Activated T-helper 17 cell treated with anti-CD3 and anti-CD28 coated beads, Interleukin-2, amount 50 U/mL, for 72 hours (primary cell): ENCODE measurements at places on chromosomes 13 and 19. TPM values are rescaled to one million over a fixed set of nuclear protein-coding genes. Genes with fewer than 3 reads are reported as not detected.

DNA sequence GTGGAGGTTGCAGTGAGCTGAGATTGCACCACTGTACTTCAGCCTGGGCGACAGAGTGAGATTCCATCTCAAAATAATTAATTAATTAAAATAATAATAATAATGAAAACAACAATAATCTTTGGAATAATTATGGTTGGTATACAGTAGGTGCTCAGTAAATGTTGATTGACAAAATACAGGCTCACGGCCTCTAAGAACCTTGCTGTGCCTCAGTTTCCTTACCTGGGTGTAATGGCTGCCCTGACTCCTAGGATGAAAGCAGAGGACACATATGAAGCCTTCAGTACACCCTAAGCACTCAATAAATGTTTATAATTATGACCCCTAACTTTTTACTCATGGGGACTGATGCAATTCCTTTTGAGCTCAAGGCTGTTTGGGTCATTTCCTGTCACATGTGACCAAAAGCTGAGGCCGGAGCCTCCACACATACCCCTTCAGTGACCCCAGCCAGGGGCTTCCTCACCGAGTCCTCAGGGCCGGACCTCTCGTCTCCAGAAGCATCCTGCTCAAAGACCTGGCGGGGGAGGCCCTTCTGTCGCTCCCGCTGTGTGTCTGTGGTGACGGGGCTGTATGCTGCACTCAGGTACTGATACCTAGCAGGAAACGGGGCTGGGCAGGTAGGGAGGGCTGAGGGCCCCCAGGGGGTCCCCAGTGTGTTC lies 10.5 kb downstream of the DOCK6 start:
- no peak overlapping the region for H3K27ac ChIP-seq
- H3K4me3 ChIP-seq: no peak overlapping the region
- no peaks in the 10 kb centered on the region for H3K36me3 ChIP-seq
- H3K4me1 ChIP-seq: no peaks in the 10 kb centered on the region

GRCh38 chr13:94204946-94205345 lies 274.5 kb downstream of the DCT start:
- H3K4me3 ChIP-seq: no peak overlapping the region
- no peaks in the 10 kb centered on the region for H3K27me3 ChIP-seq
- no peak overlapping the region for H3K27ac ChIP-seq
- no peaks in the 10 kb centered on the region for H3K36me3 ChIP-seq

DNA sequence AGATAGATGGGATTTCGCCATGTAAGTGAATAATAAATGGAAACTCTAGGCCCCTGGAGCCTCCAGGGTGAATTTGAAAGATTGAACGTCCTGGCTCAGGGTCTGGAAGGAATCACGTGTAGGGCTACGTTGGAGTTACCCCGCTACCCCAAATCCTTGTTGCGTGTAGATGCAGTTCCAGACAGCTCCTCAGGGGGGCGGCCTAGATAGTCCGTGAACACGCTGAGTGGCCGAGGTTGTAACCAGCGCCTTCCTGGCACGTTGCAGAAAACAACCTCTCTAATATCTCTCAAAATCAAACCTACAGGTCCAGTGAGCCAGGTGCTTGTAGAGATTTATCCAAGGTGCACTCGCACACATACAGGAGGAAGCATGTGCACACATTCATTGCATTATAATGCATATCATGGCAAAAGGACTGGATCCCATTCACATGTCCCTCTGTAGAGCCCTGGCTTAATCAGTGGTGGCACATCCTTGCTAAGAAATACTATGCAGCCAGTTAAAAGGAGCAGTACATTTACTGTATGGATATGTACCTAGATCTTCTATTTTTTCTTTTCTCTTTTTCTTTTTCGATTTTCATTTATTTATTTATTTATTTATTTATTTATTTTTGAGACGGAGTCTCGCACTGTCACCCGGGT lies 2.5 kb upstream of the KEAP1 start:
- no peaks in the 10 kb centered on the region for H3K27me3 ChIP-seq
- H3K36me3 ChIP-seq: peaks cover 17% of the 10 kb centered on the region
- H3K27ac ChIP-seq: no peak overlapping the region

DNA sequence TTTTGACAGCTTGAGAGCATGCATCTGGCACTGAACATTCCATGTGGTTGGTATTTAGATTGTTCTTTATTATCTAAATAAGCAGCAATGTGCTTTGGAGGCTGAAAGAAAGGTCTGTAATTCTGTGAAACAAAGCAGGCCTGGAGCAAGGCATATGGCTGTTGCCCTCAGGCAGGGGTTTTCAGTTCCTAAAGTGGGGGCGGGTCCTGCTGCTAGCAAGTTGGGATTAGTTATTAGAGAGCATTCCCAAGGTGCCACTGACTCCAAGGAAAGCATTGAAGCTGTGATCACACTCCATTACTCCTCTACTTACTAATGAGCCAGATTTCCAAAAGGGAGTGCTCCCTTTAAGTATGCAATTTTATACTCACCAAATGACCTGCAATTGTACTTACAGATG lies 432.2 kb downstream of the OLFM4 start:
- H3K4me1 ChIP-seq: no peaks in the 10 kb centered on the region
- no peaks in the 10 kb centered on the region for H3K27me3 ChIP-seq
- H3K27ac ChIP-seq: no peak overlapping the region
- H3K4me3 ChIP-seq: no peak overlapping the region

Gene ICAM4
- 0.78 TPM for total RNA-seq
